ENCODE measurements at places on chromosomes 3 and 15.

DNA sequence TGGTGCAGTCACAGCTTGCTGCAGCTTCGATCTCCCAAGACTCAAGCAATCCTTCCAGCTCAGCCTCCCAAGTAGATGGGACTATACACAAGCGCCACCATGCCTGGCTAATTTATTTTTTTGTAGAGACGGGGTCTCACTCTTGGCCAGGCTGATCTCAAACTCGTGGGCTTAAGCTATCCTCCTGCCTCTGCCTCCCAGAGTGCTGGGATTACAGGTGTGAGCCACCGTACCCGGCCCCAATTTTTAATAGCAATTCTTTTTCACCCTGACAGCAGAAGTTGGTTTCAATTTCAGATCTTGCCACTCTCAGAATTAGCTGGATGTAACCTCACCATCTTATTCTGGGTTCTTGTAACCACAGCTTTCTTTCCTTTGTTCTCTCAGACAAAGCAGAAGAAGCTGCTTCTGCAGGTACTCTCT, 64.8 kb downstream of the TRIM71 start:
- no peak for DNase-seq

- DNase-seq, result no peak
These were observed 12.1 kb downstream of the SNAP23 start for GRCh38 chr15:42507514-42507913.

DNA sequence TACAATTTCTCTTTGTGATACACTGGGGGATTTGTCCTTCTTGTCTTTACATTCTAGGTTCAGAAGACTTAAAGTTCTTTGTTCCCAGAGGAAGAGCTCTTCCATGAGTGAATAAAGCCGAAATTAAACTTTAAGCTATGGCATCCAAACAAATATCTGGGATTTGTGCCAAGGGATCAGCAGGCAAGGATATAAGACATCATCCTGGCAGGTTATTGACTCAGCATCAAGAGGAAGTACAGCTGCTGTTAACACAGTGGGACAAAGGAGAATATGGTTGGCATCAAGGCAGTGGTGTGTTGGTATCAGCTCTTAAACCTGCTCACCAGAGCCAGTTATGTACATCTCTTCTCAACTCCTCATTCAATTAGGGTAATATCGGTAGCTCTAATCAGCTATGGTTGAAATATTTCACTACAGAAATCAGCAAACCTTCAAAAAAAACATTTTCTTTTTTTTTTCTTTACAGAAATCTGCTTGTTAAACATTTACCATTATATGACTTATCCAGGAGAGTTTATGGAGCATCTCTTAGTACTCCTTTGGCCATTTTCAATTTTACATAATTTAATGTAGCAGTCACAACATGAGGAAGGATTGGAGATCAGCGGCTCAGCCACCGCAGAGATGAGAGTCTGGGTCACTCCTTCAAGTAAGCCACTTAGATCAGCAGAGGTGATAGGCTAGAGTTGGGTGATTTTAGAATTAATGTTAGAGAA, 1198.6 kb upstream of the EPHA6 start:
- DNase-seq, result no peak

DNA sequence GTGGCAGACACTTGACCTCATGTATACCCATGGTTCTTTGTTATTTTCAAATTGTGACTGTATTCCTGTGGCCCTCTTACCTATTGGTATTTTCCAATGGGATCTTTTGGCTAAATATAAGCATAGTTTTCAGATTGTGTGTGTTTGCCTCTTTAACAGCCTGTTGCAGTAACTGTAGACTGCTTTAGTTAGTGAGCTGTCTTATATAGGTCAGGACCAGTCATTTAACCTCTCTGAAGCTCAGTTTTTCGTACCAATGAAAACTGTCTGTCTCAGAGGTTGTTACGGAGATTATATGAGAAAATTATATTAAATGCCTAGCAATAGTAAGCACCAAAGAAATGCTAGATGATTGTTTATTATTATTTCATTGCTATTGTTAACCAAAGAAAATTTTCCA, 29.3 kb upstream of the CAPN3 start:
- no peak for DNase-seq

- no peak for DNase-seq
These were observed 15.4 kb upstream of the CFAP20DC start for GRCh38 chr3:59065240-59065639.

- DNase-seq, result no peak
These were observed 113.7 kb upstream of the RPL32 start for GRCh38 chr3:12954891-12955650.

GRCh38 chr3:10213156-10213792, 35.0 kb upstream of the TATDN2 start:
- no peak for DNase-seq

DNA sequence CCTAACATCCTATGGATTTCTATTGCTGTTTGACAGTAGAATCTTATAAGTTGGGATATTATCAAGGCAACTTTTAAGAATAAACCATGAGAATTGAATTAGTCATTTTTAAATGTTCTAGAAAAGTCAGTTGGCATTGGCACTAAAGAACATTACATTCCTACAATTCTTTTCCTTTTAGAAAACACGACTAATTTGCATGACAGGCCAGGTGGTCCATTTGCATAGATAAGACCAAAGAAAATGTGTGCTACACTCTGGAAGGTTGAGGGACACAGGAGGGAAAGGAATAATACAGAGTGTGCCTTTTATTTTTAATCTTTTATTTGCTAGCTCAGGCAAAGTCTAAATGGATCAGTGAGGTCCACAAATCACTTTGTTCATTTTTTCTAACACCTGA, 962.3 kb downstream of the EPHA3 start:
- no peak for DNase-seq

DNA sequence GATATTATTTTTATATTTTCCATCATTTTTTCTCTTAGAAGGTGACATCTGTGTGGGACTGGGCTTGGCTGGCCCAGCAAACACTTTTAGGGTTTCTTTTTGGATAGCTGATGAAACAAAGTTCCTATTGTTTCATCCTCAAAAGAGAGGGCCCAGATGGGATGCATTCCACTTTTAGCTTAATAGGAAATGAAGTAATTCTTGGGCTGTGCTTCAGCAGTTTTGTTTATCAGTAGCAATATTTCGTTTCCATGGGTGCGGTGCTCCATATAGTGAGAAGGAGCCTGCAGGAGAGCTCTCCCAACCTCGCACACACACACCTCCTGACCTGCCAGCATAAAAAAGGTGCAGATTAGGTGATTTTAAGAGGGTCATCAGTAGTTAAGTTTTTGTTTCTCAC, 147.5 kb downstream of the AKAP13 start:
- no peak for DNase-seq

DNA sequence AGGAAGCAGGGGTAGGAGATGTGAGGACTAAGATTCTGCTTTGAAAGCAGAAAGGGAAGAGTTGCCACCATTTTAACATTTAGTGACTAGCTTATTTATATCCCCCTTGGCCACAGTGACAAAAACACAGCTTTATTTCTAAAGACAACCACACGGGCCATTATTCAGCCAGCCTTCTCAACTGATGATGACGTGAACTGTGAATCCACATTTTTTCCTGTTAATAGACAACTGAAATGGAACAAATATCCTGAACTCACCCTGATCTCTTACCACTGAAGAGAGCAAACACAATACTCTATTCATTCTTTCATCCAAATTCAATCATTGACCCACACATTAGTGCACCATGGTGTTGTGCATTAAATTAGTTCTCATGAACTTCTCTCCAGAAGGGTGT, 145.1 kb downstream of the TNIK start:
- no peak for DNase-seq

- DNase-seq, result no peak
These were observed 63.0 kb downstream of the KCNAB1 start for GRCh38 chr3:156183396-156183795.

DNA sequence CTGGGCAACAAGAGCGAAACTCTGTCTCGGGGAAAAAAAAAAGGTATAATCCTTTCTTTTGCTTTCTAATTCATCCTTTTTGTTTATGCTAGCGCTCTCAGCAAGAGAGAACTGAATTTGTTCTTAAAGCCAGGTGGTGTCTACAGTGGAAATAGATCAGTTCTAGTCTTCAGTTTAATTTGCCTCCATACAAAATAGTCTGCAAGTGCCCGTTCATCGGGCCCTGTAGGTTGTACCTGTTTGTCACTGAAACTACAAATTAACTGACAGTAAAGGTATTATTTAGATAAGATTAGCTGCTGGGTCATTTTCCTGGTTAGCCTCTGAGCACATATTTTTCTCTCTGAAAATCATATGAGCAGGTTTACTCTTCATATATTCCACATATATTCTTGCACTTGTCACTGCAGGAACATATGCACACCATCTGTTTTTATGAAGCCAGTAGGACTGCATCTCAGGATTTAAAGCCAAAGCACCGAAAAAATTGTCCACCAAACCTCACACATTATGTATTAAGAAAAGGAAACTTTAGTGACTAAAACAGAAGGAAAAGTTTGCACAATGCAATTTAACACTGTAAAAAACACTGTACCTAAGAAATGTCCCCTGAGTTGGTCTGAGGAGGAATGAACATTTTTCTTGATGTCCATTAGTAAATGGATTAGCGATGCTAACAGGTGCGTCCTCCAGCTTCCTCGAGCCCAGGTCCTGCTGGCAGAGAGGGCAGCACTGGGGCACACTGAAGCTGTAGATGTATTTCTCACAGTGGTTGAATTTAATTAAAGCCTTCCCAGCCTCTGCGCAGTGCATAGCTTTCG, 437 bp downstream of the MKRN2OS start:
- no peak for DNase-seq

- DNase-seq, result no peak
These were observed 34.8 kb upstream of the RAB6B start for GRCh38 chr3:133930341-133930933.

- DNase-seq, result no peak
These were observed 48.9 kb downstream of the RFTN1 start for GRCh38 chr3:16464511-16465148.

DNA sequence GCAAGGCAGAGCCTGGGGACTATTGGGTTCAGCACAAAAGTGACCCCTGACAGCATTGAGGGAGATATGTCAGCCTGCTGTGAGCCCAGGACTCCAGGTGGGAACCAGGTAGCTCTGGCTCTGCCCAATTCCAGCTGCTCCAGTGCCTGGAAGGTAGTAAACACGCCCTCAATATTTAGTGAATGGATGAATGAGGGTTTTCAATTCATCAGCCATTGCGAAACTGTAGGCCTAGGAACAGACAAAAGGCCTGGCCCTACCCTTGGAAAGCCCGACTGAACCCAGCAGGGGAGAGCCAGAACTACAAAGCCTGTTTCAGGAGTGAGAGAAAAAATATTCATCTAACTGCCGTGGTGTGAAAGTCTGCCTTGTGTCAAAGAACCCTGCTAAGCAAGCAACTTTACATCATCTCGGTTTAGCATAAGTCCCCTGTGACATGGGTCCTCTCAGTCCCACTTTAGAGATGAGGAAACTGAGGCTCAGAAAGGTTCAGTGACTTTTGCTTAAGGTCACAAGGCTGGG, 8.1 kb upstream of the CSK start:
- DNase-seq, result no peak

DNA sequence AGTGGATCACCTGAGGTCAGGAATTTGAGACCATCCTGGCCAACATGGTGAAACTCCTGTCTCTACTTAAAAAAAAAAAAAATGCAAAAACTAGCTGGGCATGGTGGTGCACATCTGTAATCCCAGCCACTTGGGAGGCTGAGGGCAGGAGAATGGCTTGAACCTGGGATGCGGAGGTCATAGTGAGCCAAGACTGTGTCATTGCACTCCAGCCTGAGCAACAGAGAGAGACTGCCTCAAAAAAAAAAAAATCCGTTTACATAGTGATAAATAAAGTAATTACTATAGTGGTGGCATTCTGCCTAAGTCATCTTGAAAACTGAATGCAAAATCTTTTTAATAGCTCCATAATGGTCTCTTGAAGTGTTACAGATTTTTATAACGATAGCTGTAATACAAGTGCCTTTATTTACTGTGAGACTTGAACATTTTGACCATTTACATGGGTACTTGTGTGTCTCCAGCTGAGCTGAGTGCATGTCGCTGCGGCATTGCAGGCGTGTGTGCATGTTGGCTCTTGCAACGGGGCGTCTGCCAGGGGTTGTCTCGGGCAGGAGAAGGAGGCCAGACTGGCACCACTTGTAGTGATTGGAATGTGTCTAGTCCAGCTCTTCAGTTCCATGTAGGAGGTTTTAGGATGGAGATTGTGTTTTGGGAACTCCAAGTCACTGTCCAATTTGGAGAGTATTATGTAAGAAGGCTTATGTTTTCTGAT, 111.9 kb downstream of the IGF1R start:
- no peak for DNase-seq

DNA sequence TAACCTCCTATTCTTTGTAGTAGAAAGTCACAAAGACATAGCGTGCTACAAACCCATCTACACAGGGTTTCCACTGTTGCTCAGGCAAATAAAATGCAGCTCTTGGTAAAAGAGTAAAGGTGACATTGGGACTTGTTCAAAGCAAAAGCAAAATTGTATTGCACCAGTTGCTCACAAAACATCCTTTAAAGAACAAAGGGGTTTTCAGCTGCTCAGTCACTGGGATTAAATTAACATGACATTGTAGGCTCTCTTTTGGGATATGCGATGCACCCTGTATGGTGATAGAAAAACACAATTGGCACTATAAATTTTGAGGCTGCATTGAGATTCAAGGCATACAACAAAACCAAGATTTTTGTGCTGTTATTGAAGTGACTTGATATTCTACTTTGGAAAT, 447.3 kb upstream of the CNTN3 start:
- DNase-seq, result no peak

GRCh38 chr3:30370681-30371271, 235.6 kb upstream of the TGFBR2 start:
- DNase-seq, result no peak

GRCh38 chr3:89107461-89108290, at the start of gene EPHA3:
TSS of gene EPHA3 (plus strand) at chr3:89107621. CDS start at chr3:89107749, 128 bp downstream.
- DNase-seq, result peak; percentile 67

DNA sequence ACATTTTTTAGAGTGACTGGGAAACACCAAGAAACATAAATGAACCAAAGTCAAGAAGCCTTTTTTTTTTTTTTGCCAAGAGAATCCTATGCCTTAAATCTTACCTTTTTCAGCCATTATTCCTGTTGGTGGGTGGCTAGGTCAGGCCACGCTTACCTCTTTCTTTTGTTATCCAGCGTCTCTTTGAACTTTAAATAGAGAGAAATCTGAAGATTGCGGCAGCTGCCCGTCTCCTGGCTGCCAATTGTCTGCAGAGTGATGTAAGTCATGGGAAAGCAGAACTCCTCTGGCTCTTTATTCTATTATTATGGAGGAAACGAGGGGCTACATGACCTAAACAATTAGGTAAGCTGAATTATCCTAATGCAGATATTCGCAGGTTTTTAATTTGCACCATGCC, at the start of gene STRIT1:
STRIT1 (minus strand) TSS at position 168 of the 400 bp plus-strand sequence.
- no peak for DNase-seq

- DNase-seq, result no peak
These were observed 311.8 kb upstream of the TRIM42 start for GRCh38 chr3:140365872-140366697.

DNA sequence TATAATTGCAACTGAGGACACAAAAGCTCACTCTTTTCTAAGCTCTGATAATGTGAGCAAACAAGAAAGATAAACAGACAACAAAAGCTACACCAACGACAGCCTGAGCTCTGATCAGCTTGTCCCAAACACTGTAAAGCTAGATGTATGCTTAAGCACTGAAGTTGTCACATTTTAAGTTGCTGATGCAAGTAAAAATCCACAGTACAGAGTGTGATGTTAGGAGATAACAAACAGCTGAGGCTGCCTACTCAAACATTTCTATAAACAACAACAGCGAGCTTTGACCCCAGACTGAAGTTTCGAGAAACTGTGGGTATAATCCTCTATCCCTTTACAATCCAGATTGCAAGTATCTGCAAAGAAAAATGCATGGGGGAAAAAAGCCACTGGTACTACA, 10.7 kb downstream of the MTHFS start:
- no peak for DNase-seq

Data from caudate nucleus (tissue), 63 donors.